Stimulated activated CD8-positive, alpha-beta memory T cell treated with anti-CD3 and anti-CD28 coated beads, Interleukin-2, amount 100 ng/mL, for 1 hour (primary cell): ENCODE measurements at places on chromosomes 16 and 17.

- no peak for DNase-seq
Measured at GRCh38 chr17:4599505-4600281, 15.4 kb downstream of the SMTNL2 start.

DNA sequence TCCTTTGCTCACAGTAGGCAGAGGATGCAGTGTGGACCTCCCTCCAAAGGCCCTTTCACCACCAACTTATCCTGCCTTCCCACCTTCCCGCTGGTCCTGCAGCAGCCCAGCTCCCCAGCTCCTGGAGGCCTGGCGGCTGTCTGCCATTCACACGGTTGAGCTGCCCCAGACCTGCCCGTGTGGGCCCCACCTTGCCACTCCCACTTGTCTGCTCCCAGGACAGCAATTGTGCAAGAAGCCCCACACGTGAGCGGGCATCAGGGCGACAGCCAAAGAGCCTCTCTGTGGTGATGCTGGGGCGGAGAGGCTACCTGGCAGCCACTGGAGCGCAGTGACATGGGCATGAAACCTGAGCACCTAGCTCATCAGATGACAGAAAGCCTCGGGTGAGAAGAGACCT, 248.6 kb upstream of the MAF start:
- no peak for DNase-seq

- DNase-seq, result no peak
Measured at GRCh38 chr16:369866-370436, 387 bp downstream of the MRPL28 start.

DNA sequence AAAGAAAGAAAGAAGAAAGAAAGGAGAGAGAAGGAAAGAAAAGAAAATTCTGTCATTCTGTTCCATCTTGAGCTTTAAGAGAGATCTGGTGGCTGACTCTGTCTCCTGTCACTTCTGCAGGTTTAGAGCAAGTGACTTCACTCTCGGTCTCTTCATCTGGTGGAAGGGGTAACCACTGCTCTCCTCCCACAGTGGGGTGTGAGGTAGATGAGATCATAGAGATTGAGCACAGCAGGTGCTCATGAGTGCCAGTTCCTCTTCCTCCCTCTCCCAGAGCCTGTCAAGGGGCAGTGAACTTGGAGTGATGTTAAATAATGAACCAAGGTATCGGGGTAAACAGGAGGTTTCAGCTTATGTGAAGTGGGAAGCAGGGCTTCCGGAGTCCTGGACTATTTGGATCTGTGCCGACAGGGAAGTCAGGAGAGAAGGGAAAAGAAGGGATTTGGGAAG, 47.7 kb downstream of the BEAN1 start:
- DNase-seq, result peak; percentile 22

GRCh38 chr17:14672830-14673229, 371.9 kb downstream of the HS3ST3B1 start:
- DNase-seq, result no peak

- no peak for DNase-seq
Measured at GRCh38 chr16:29310852-29311314, 95.6 kb downstream of the NPIPB11 start.

GRCh38 chr16:74607310-74607961, 522 bp upstream of the GLG1 start:
- DNase-seq, result no peak

DNA sequence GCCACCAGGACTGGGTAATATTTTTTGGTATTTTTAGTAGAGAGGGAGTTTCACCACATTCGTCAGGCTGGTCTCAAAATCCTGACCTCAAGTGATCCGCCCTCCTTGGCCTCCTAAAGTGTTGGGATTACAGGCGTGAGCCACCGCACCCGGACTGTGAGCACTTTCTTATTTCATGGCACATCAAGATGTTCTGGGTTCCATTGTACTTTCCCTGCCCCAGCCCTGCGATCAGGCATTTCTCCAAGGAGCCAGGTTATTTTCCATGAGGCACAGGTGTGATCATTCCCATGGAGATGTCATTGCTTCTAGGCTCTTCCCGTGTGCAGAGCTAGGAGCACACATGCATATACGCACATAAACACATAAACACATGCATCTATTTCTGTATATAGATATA, 2.6 kb upstream of the ANKRD40CL start:
- DNase-seq, result no peak

DNA sequence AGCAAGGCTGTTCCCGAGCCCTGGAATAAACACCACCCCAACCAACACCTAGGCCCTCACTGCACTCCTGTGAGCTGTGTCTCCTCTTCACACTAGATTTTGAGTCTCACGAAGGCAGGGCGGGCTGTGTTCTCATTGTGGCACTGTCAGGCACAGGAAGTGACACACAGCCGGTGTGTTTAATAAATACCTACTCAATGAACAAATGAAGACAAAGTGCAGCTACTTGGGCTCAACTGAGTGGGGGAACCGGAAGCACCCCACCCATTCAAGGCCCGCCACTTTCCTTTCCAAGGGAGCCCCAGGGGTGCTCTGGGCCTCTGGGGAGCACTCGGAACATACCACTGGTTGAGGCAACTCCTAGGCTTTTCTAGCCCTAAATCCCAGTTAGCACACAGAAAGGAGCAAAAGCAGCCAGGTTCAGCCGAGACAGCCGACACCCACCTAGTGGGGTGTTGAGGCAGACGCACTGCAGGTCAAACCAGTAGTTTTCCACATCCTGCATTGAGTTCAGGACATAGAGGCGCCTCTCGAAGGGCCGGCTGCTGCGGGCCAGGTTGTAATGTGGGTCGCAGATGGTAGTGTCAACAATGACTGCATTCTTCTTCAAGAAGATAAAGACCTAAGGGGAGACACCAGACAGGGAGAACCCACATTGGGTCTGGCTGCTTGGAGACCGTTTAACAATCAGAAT, 57.7 kb downstream of the GTF3C1 start:
- DNase-seq, result no peak

DNA sequence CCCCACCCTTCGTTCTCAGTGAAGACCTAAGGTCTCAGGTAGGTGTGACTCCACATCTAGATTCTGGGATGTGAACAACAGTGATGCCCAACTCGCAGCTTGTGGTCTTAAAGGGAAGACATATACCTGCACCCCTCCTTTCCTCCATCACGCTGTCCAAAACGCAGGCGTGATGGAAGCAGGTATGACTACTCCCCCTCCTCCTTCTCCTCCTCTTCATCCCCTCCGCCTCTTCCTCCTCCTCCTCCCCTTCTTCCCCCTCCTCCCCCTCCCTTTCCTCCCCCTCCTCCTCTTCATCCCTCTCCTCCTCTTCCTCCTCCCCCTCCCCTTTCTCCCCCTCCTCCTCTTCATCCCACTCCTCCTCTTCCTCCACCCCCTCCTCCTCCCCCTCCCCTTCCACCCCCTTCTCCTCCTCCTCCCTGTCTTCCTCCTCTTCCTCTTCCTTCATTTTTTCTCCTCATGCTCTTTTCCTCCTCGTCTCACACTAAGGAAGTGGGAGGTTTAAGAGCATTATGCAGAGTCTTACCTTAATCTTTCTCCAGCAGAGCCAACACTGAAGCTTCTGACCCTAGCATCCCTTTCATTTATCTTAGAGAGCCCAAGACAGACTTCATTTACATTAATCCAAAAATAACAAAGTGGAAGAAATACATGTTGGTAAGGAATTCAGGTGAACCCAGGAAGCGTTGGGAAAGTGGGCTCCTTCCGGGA, 352.5 kb downstream of the FOXL1 start:
- no peak for DNase-seq

GRCh38 chr16:87288753-87289362, 28.3 kb downstream of the C16orf95 start:
- DNase-seq, result no peak

- no peak for DNase-seq
Measured at GRCh38 chr17:4511199-4511932, 12.7 kb downstream of the SPNS2 start.

- no peak for DNase-seq
Measured at GRCh38 chr17:57121308-57122042, 36.4 kb downstream of the AKAP1 start.

DNA sequence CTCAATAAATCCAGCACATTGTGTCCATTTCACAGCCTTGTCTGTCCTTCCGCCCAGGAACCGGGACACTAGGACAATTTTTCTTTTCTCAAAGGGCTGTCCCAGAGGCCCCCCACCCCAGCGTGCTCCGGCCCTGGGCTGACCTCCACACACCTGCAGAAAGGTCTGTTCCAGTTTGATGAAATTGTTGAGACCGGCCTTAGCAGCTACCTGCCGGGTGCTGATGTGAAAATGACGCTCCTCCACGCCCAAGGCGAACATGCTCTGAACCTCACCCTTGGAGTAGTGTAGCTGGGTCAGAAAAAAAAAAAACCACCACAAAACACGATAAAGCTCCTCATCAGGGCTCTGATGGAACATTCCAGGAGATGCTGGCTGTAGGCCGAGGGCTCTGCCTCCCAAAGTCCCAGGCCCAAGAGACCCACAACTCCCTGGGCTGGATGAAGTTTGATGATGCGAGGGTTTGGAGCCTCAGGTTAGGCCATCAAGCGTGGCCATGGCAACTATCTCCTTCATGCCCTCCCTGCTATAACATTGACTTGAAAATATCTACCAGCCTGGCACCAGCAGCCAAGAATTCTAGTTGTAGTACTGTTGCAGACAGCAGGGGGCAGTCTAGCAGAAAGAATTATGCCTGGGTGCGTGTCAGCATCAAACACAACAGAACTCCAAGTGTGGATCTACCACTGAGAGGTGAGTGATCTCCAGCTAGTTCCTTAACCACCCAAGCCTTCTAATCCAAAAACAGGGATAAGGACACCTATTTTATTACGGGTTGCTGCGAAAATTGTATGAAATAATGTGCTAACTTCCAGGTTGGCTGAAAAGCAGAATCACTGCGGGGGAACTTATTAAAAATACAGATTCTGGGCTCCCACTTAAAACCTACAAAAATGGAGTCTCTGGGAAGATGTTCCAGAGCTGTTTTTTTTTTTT, 62.1 kb downstream of the RMI2 start:
- DNase-seq, result no peak
